Stimulated activated CD4-positive, alpha-beta T cell treated with anti-CD3 and anti-CD28 coated beads, Interleukin-1b, Interleukin-23, amount 100 ng/mL, for 4 hours (primary cell): ENCODE measurements at places on chromosomes 12 and 14.
A peak's percentile ranks its signal among the peaks of the same experiment; 100 is the strongest.

DNA sequence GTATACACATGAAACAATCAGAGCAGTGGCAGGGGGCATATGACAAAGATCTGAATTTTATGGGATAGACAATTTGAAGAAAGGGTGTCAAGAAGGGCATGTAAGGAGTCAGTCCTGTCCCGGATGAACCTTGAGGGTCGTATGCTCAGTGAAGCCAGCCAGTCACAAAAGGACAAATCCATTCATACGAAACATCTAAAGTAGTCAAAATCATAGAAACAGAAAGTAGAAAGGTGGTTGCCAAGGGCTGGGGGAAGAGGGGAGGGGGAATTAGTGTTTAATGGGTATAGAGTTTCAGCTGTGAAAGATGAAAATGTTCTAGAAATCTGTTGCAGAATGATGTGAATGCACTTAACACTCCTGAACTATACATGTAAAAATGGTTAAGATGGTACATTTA, 157.5 kb downstream of the TGFB3 start:
- DNase-seq, result no peak

DNA sequence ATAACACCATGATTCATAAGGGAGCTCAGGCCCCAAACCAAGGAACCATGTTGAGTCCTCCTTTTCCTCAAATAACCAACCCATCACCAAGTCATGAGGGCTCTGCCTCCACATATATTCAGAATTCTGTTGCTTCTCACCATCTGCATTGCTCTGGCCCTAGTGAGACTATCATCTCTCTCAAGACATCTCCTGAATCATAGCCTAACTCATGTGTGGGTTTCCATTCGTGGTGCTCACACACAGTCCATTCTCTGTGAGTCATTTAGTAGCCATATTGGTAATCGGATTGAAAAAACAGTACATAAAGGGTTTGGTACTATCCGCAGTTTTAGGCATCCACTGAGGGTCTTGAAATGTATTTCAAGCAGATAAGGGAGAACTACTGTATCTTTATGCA, 5.1 kb upstream of the SLC38A2 start:
- DNase-seq, result no peak

GRCh38 chr14:26395726-26396125, 202.1 kb downstream of the NOVA1 start:
- no peak for DNase-seq

DNA sequence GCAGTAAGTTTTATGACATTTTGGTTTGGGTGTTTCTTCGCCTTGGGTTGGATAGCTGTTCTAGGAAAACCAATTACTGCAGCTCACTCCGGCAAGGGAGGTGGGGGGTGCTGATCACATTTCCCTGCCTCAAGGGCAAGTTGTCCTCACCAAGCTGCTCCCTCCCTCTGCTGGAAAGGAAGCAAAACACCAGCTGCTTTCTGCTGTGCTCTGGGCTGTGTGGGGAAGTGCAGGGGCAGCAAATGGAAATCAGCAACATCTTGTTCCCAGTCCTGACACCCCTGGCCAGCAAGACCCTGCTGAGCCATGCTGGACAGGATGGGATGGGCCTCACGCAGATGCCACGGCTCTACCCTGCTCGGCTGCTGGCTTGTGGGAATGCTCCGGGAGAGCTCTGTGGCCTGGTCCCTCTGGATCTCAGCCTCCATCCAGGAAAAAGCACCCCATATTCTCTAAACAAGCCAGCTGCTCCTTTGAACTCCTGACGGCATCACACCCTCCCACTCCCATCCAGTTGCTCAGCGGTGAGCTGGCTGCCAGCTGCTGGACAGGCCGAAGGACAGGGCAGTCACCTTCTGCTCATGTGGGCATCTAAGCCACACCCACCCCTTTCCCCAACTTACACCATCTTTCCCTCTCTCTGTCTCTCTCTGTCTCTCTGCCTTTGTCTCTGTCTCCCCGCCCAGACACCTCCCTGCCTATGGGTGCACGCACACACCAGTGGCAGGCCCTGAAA, 52.4 kb upstream of the EIF5 start:
- DNase-seq, result no peak

DNA sequence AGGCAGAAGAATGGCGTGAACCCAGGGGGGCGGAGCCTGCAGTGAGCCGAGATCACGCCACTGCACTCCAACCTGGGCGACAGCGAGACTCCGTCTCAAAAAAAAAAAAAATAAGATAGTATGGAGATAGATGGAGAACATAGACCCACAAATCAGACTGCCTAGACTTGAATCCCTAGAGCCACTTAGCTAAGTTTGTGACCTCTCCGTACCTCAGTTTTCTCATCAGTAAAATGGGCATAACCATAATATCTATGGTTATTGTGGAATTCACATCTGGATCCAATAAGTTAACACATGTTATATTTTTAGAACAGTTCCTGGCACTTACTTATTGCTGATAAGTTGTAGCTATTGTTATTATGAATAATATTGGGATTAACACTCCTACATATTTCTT, 7.2 kb downstream of the PROX2 start:
- no peak for DNase-seq

DNA sequence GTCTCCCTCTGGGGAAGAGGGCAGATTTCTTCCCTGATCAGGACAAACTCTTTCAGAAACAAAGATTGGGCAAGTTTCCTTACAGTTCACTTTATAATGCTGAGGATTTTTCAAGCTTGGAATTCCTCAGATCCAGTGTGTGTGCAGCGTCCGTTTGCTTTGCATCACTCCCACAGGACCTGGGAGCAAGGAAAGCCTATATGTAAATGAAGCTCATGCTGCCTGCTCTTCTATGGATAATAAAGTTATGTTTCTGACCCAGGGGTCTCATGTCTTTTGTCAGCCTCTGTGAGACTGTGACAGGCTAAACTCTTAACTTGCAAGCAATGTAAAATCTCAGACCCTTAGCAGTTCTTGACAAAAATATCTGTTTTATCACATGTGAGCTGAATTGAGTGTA, 41.6 kb downstream of the TRHDE start:
- no peak for DNase-seq

- DNase-seq, result no peak
Measured at GRCh38 chr14:60106339-60106738, 14.6 kb downstream of the PCNX4 start.

- peak; percentile 77 for DNase-seq
Measured at GRCh38 chr14:68788996-68789820, 3.7 kb downstream of the ZFP36L1 start.

GRCh38 chr14:100711493-100711892, 15.2 kb upstream of the DLK1 start:
- DNase-seq, result no peak

GRCh38 chr14:80780500-80780899, 161.0 kb downstream of the CEP128 start:
- no peak for DNase-seq

GRCh38 chr14:26548406-26548805, 49.4 kb downstream of the NOVA1 start:
- DNase-seq, result no peak

DNA sequence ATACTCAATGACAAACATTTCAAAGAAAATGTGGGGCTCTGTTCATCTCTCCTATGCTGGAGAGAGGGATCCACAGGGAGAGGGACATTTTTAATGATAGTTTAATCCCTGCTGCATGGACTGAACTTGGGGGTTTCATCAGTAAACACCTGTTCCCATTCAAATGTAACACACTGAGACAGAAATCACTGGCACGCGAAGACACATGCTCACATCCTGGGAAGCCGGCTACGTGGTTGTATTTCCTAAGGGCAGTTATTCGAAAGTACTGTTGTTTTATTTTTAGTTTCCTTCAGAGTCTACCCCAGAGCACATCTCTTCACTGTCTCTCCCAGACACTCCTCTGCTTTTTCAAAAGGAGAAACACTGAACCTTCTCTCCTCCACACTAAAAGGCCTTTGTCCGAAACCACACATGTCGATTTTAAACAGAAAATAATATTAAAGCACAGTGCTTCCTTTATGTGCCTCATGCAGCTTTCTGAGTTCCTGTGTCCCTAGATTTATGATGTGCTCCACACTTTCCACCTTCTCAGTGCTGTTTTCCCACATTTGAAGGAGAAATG, 52.8 kb downstream of the PTHLH start:
- no peak for DNase-seq

GRCh38 chr12:39736406-39736805, 116.8 kb upstream of the ABCD2 start:
- no peak for DNase-seq

GRCh38 chr14:67420102-67420739, 8.3 kb upstream of the PLEK2 start:
- DNase-seq, result peak; percentile 29

DNA sequence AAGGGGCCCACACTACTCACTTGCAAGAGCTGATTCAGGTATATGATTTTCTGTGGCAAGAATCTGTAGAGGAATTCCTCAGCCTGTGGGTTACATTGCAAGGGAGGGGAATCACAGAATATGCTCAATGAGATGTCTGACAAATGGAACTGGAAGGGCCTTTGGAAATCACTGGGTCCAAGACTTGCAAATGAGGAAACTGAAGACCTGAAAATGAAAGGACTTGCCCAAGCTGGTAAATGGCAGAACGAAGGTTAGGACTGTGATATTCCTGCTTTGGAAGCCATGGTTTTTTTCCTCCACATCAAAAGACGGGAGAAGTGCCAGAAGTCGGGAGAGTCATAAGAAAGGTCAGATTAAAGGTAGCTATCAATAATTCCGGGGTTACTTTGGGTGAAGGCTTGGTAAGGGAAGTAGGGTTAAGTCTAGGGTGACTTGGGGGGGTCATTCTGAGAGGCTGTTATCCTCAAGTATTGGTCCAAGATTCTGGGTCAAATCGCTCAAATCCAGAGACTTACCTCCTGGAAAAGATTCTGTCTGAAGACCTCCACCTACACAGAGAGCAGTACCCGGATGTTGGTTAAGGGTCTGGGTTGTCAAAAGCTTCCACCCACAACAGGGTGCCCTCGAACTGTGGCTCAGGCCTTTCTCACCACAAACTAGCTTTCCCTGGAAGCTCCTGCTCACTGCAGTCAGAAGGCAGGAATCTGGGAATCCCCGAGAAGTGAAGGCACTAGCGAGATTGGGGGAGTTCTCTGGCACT, 539 bp downstream of the PSME2 start:
- no peak for DNase-seq

DNA sequence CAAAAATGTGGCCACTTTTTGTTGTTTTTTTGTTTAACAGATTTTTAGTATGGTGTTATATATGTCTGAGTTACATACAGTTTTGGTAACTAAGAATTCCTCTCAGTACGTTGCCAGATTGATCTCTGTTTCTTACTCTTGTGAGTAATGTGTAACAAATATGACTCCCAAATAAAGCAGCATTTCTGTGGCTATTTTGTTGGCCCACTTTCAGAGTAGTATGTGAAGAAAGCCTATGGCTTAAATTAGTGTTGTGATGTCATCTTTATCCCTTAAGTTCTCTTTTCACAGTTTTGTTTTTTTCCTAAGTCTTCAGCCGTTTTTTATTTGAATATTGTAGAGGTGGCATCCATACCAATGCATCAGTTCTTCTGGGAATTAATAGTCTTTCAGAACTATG, 10.7 kb downstream of the PCNX4 start:
- DNase-seq, result no peak

GRCh38 chr12:114919479-114919878, 235.5 kb upstream of the TBX3 start:
- DNase-seq, result no peak

GRCh38 chr12:12561371-12562015, 1.2 kb downstream of the DUSP16 start:
- peak; percentile 19 for DNase-seq

GRCh38 chr12:52321418-52321817, 220 bp upstream of the KRT83 start:
- DNase-seq, result no peak

- DNase-seq, result no peak
Measured at GRCh38 chr12:21774358-21775132, at the start of gene KCNJ8. TSS of gene KCNJ8 (minus strand) at chr12:21774706. CDS start at chr12:21773616, 1,090 bp downstream.

GRCh38 chr12:111529424-111530368, 69.4 kb downstream of the ATXN2 start:
- DNase-seq, result peak; percentile 39

GRCh38 chr12:58919231-58920101, 838 bp downstream of the LRIG3 start:
- DNase-seq, result no peak

DNA sequence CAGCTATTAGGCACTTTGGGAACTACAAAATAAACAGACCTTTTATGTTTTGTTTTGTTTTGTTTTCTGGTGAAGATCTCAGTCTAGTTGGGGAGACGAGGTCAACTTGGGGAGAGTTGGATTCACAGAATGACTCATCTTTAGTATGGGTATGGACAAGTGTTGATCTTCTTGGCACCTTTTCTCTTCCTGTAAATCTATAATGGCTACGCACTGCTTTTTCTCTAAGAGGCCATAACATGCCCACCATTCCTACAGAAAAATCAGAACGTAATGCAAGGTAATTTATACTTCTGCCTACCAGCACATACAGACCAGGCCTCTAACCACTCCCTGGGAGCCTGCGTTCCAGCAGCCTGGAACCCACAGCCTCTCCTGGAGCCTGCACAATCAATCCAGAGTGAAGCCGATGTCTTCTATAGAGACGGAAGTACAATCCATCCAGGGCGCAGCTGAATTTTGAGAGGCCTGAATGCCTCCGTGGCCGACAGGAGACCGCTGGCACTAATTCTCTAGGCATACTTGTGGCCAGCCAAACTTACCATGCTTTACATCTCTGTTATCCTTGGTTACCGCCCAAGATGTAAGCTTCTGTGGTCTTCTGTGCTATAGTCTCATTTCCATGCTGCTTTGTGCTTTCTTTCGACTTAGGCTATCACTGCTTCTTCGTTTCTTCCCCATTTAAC, 717 bp downstream of the PPHLN1 start:
- no peak for DNase-seq

DNA sequence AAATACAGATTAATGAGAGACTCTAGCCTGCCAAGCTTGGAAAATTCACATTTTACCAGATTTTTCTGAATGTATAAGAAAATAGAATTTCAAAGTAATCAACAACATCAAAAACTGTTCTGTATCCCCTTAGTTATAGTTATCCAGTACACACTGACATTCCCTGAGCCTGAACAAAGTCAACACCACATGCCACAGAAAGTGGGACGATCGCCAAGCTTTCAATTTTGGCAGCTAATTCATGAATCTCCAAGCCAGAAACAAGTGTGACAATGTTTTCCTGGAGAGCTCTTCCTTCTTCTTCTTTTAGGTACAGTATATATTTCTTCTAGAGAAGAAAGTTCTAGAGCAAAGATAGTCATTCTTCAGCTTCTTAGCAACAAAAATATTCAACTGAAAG, 290.2 kb downstream of the PRKD1 start:
- no peak for DNase-seq

- DNase-seq, result no peak
Measured at GRCh38 chr12:116504438-116504837, 54.7 kb upstream of the MAP1LC3B2 start.

DNA sequence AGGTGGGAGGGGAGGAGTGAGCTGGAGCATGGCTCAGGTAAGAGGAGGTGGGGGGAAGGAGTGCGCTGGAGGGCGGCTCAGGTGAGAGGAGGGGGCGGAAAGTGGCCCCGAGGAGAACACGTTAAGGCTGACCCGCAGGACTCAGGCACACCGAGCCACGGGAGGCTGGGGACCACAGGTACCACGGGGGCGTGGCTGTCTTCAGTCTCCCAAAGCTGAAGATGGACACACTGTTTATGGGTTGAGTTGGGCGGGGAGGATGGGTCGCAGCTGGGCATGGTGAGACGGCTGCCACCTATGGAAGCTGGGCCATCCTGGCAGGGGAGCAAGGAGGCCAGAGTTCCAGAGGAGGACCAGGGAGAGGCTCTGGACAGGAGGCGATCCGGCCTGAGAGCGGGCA, 23.5 kb downstream of the UBR7 start:
- DNase-seq, result no peak
